Right atrium auricular region (tissue), 2 donors: ENCODE measurements at places on chromosomes 4 and X.

DNA sequence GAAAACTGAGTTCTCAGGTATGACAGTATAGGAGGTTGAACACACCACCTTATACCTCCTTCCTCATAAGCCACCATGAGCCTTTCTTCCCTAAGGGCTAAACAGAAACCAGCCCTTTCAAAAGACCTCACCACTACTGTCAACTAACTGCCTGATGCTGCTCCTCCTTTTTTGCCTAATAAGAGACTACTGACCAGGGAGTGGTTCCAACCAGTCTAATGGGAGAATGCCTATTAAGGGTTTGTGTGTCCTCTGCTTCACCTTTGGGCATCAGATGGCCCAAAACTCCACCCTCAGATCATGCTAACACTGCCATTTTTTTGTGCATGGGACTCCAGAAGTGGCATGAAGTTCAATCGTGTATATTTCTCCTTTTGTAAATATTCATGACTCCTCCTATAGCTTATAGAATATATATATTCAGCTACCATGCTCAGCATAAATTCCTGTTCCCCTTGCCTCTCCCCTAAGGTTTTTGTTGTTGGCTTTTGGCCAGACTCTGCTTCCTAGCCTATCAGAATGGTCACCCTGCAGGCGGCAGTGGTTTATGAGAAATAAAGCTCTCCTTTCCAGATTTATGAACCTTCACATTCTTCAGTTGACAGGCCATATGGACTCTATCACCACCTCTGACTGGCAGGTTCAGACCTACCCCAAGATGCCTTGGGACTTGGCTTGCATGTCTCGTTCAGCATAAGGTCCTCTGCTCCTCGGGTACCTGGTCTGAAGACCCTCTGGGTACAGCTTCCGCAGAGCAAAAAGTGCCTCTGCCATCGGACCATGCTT is 28.2 kb downstream of the FGFBP1 start:
- no peak for DNase-seq

DNA sequence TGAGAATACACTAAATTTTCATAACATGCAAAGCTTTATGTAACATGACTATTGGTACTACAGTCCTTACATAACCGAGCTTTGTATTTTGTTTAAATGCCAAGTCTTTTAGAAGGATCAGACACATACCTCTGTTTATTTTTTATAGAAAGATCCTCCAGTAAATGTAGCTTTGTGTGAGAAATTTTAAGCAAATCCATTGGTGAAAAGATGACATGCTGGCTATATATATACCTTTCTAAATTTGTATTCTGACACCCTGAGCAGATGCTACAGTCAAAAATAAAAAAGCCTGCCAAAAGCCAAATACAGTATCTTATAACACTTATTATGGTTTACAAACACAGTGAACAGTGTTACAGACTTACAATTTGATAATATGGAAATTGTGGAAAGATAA is at the start of gene YIPF7:
Gene YIPF7 (minus strand): TSS at position 201 of the 400 bp plus-strand sequence. CDS start 1,525 bp downstream, outside the sequence.
- no peak for DNase-seq

DNA sequence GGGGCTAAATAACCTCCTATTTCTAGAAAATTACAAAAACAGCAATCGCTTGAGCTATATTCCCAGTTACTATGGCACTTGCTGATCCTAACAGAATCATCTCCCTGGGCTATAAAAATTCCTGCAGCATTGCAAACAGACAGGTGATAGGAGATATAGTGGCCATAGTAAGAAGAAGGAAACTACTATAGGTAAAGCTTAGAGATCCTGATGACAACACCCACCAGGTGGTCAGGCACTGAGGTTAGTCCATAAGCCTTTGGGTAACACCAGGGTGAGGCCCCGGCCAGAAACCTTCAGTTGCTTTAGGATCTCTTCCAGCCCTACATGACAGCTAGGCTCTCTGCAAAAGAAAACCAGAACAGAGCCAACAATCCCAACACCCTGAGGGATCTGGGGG is 197.9 kb upstream of the PPP1R2C start:
- no peak for DNase-seq

DNA sequence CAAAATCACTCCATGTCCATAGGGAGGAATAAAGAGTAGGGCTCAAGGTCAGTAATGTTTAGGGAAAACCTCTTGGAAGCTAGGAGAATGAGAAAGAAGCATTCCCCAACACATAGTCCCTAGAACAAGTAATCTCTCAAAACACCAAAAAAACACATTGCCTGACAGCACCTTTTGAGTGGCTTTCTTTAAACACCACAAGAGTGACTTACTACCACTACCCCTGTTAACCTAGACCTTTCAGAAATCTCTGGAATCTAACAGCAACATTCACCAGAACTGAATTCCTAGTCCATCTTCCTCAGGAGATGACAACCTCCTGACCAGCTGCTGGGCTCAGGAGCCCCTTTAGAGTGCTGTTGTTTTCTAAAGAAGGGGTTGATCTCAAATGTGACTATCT is 142.2 kb downstream of the SOWAHB start:
- DNase-seq, result no peak

DNA sequence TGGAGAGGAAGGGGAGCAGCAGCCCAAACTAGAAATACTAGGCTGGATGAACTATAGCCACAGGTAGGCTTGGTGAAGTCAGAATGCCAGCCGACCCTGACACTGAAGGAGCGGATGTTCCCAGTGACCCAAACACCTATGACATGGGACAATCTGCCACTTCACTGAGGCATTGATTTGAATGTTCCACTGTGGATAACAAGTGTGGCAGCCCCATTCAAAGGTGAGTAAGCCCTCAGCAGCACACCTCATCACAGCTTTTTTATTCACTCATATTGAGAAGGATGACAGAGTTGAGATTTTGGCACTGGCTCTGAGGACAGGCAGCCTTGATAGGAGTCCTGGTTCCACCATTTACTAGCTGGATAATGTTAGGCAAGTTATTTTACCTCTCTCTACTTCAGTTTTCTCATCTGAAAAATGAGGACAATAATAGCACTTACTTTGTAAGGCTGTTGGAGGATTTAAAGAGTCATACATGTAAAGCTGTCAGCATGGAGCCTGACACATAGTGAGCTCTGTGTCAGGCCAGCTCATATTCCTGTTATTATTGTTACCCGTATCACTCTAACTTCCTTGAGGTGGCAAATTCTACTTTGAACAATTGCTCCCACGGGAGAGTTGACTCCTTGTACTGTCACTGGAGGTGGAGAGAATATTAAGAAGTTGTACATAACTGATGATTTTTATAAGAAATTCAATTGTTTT is 114.6 kb downstream of the RASL11B start:
- DNase-seq, result no peak

- no peak for DNase-seq
Observed at GRCh38 chr4:26772096-26772873, 88.4 kb upstream of the STIM2 start.

DNA sequence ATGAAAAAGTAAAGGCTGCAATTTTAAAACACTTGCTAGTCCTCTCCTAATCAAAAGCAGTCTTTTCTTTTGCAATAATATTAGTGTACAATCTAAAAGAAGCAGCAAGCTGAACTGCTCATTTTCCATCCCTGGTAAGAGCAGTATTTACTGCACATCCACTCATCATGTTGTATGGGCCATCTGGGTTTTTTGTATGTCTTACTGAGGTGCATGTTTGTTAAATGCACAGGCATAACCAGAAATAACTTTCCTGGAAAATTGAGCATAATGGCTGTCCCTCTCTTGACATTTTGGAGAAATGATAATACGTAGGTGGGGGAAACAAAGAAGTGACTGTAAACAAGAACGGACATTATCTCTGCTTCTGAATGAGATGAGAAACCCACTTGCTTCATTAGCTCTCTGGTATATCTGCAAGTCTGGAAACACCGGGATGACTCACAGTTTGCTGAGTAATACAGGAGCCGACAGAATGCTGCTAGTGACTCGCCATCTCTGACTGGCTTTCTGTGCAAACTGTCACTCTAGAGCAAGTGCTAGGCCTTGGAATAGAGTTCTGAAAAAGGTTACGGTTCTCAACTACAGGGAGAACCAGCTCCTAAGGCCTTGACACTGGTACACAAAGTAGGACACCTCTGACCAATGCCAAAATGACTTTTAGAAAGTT is 85.7 kb upstream of the MTM1 start:
- no peak for DNase-seq

DNA sequence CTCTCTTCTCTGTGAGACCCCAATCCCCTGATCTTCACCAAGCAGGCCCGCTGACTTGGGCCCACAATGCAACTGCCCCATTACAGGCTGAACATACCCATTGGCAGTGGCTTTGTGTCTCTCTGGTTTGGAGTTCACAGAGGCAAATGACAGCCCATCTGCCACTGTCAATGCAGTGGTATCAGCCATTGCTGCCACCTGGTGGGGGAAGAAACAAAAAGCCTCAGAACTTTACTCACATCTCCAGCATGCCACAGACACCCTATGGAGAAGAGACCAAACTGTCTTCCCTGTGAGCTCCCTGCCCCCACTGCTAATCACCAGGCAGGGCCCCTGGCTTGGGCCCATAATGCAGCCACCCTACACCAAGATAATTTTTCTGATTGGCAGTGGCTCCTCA is 729.3 kb upstream of the ACTRT1 start:
- DNase-seq, result no peak

DNA sequence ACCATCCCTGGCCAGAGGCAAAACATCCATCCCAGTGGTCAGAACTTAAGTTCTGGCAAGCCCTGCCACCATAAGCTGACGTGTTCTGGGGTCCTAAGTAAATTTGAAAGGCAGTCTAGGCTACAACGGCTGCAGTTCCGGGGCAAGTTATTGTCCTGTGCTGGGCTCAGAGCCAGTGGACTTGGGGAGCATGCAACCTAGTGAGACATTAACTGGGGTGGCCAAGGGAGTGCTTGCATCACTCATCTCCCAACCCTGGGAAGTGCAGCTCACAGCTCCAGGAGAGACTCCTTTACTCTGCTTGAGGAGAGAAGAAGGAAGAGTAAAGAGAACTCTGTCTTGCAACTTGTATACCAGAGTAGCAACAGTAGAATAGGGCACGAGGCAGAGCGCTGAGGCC is 425.4 kb upstream of the PITX2 start:
- DNase-seq, result no peak

DNA sequence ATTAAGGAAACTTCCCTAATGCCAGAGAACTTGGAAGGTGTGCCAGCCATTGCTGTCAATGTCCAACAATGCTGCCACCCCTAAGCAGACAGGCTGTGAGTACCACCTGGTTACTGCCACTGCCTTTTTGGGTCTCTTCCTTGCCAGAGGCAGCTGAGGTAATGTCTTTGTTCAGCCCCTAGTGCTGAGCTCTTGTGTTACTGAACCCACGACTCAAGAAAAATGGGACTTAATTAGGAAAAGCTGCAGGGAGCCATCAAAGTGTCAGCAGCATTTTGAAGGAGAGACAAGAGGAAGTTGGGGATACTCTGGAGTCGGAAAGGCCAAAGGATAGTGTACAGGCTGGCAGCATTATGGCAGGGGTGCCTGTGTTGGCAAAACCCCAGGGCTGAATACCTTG is 283.7 kb downstream of the AFF2 start:
- DNase-seq, result no peak

DNA sequence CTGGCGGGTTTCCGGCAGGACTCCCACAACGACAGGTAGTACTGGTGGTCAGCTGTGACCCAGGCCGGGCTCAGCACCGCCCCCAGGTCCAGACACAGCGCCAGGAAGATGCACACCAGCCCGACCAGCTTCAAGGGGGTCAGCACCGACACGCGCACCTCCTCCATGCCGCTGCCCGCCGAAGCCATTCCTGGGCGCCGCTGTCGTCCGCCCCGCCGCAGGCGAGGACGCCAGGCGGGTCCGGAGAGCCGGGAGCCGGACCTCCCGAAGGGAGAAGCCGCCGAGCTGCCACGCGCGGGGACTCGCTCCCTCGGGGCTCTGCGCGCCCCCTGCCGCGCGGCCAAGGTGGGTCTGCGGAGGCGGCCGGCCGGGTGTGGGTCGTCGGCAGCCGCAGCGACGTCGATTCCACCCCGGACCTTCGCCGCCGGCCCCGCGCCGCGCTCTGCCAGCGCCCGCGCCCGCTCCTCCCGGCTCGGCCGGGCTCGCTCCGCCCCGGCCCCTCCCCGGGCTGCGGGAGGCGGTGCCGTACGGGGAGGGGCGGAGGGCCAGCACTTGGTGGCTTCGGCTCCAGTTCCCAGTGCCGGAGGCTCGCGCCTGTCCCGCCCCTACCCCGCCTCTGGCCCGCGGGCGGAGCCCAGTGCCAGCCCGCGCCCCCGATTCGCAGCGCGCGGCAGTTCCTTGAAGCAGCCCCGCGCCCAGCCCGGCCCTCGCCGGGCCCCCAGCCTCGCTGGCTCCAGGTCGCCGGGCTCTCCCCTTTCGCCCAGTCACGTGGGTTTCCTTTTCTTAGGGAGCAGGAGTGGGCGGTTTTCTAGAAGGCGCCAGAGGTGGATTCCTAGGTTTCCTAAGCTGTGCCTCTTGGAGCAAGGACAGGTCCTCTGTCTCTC is at the start of gene TMEM47:
Gene TMEM47 (minus strand): TSS at position 444 of the 884 bp plus-strand sequence. CDS start 256 bp downstream, at position 188.
- DNase-seq, result peak; percentile 59
